ENCODE measurements at places on chromosomes 2 and 18. TPM values are rescaled to one million over a fixed set of nuclear protein-coding genes. Genes with fewer than 3 reads are reported as not detected.

GRCh38 chr2:176851200-176851888 is 361.2 kb upstream of the HNRNPA3 start:
- no peak overlapping the region for H3K4me3 ChIP-seq
- DNase-seq = no peak
- H3K36me3 ChIP-seq = peaks cover 3% of the 10 kb centered on the region
- peaks cover 73% of the 10 kb centered on the region for H3K4me1 ChIP-seq
- no peaks in the 10 kb centered on the region for H3K27me3 ChIP-seq

- H3K27ac ChIP-seq = no peak overlapping the region
- H3K4me3 ChIP-seq = no peak overlapping the region
- no peaks in the 10 kb centered on the region for H3K36me3 ChIP-seq
- H3K4me1 ChIP-seq = peaks cover 96% of the 10 kb centered on the region
These were observed 47.2 kb downstream of the USP34 start for GRCh38 chr2:61423714-61424113.

- no peak for DNase-seq
- H3K27me3 ChIP-seq = peaks cover 9% of the 10 kb centered on the region
- H3K36me3 ChIP-seq = no peaks in the 10 kb centered on the region
- no peak overlapping the region for H3K27ac ChIP-seq
- no peak overlapping the region for H3K4me3 ChIP-seq
- H3K4me1 ChIP-seq = no peaks in the 10 kb centered on the region
These were observed 29.1 kb downstream of the SLC4A3 start for GRCh38 chr2:219656526-219656925.

DNA sequence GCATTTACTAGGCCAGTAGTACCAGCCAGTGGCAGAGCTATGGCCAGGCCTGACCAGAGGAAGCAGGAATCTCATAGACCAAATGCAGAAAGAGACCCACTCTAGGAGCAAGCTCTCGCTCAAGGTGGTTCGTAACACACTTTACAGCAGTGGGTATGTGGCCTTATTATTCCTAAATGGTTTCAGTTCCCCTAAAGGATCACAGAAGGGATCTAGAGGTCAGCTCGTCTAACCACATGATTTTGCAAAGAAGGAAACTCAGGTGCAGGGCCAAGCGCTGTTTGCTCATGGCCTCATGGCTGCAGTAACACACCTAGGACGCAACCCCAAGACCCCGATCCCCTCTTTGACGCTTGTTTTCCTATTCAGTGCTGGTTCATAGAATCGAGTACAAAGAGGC is 65.5 kb upstream of the ATG16L1 start:
- DNase-seq = no peak
- no peak overlapping the region for H3K4me3 ChIP-seq
- H3K36me3 ChIP-seq = peaks cover 72% of the 10 kb centered on the region
- peaks cover 37% of the 10 kb centered on the region for H3K27me3 ChIP-seq

GRCh38 chr2:209690029-209690754 is 81.4 kb upstream of the UNC80 start:
- H3K4me1 ChIP-seq = no peaks in the 10 kb centered on the region
- no peaks in the 10 kb centered on the region for H3K36me3 ChIP-seq
- H3K27ac ChIP-seq = no peak overlapping the region
- peaks cover 2% of the 10 kb centered on the region for H3K27me3 ChIP-seq

The AGXT gene
- not detected for polyA plus RNA-seq

DNA sequence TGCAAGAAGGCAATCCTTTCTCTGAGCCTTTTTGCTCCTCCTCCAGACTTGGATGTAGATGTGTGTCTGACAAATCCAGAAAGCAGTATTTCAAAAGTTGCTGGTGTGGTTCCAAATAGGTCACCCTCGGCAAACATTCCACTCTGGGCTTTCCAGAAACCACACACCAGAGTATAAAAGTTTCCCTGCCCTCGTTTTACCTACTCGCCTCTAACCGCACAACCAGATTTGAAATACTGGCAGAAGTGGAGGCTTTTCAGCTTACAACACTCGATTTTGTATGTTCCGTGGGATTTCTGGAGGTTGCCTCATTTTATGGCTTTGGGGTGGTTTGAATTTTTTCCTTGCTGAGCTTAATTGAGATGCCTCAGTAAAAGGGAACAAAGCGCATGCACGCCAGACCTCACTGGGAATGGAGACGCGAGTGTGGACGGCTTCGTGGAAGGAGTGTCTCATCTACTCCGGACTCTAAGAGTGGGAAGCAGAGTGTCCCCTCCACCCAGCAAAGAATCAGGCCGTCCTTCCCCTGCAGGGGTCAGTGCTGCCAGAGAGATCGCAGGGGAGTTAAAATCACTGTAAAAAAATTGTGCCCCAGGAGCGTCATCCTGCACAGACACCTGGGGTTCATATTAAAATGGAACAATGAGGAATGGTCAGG is 44.0 kb upstream of the RPL31 start:
- H3K36me3 ChIP-seq = no peaks in the 10 kb centered on the region
- DNase-seq = no peak
- no peak overlapping the region for H3K4me3 ChIP-seq
- no peaks in the 10 kb centered on the region for H3K4me1 ChIP-seq
- H3K27ac ChIP-seq = no peak overlapping the region

- no peaks in the 10 kb centered on the region for H3K36me3 ChIP-seq
- H3K27ac ChIP-seq = no peak overlapping the region
- H3K27me3 ChIP-seq = no peaks in the 10 kb centered on the region
- DNase-seq = no peak
- H3K4me1 ChIP-seq = no peaks in the 10 kb centered on the region
These were observed 354.0 kb downstream of the CCDC85A start for GRCh38 chr2:56537756-56538155.

The FTCDNL1 gene
- polyA plus RNA-seq = 2.8 TPM

The TRABD2A gene
- 3.0 TPM for polyA plus RNA-seq

The WDR43 gene
- 14.2 TPM for polyA plus RNA-seq

- peaks cover 2% of the 10 kb centered on the region for H3K27me3 ChIP-seq
- no peaks in the 10 kb centered on the region for H3K4me1 ChIP-seq
- no peak for DNase-seq
- H3K36me3 ChIP-seq = no peaks in the 10 kb centered on the region
- no peak overlapping the region for H3K4me3 ChIP-seq
These were observed 63.8 kb downstream of the GREB1 start for GRCh38 chr2:11597538-11598225.

The GAREM1 gene
- not detected for polyA plus RNA-seq

DNA sequence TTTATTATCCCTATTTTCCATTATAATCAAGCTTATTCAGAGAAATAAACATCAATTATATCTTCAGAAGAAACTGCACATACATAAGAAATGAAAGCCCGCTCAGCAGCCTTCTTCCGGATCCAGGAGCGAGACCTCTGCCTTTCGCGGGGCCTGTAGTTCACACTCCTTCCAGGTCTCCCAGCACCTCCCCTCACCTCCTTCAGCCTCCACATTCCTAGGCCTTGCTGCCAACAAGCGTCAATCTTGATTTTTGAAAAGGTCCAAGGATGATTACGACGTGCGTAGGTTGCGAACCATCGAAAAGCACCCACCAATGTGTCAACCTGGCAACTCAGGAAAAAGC is 355 bp upstream of the KIDINS220 start:
- peaks cover 4% of the 10 kb centered on the region for H3K27me3 ChIP-seq
- H3K4me3 ChIP-seq = peak overlapping the region; percentile 100
- no peak overlapping the region for H3K27ac ChIP-seq

DNA sequence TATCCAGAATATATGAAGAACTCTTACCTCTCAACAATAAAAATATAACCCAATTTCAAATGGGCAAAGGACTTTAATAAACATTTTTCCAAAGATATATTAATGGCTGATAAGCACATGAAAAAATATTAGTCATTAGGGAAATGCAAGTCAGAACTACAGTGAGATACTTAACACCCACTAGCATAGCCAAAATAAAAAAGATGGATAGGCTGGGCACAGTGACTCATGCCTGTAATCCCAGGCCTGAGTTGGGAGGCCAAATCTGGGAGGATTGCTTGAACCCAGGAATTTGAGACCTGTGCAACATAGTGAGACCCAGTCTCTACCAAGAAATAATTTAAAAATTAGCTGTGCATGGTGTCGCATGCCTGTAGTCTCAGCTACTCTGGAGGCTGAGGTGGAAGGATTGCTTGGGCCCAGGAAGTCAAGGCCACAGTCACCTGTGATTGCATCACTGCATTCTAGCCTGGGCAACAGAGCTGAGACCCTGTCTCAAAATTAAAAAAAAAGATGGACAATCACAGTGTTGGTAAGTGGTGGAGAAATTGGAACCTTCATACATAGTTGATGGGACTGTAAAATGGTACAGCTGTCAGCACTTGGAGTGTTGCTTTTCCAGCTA is 25.1 kb downstream of the MARCHF7 start:
- H3K36me3 ChIP-seq = peaks cover 12% of the 10 kb centered on the region
- H3K27me3 ChIP-seq = peaks cover 2% of the 10 kb centered on the region
- H3K27ac ChIP-seq = no peak overlapping the region
- H3K4me1 ChIP-seq = peaks cover 76% of the 10 kb centered on the region
- H3K4me3 ChIP-seq = no peak overlapping the region

DNA sequence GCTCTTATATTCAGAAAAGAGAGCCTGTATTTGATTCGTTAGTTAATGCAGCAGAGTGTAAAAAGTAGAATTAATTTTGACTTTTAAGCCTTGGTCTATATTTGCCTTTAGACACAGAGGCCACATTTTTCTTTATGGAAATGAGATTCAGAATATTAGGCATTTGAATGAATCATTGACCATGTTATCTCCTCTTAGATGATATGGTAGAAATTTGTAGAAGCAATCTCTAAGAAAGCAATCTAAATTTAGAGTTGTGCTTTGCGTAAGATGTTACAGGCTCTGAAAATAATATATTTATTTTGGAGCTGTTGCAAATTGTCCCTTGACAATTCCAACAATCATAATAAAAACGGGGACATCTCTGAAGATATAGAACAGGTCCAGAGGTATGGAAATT is 68.3 kb upstream of the ST6GAL2 start:
- no peak for DNase-seq
- no peak overlapping the region for H3K4me3 ChIP-seq

DNA sequence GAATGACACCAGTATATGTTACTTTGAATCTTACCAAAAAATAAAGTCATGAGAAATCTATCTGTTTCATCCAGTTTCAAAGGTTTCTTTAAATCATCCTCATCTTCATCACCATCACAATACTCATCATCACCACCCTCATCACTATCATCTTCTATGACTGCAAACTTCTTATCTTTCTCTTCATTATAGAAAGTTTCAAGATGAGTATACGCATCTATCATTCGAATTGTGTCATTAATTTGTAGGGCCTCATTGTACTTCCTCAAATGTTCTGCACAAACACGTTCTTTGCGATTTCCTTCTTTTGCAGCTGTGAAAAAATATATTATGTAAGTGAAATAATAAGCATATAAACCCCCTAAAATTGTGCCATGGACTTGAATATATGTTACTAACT is 34.1 kb upstream of the FAP start:
- no peak for DNase-seq
- no peaks in the 10 kb centered on the region for H3K27me3 ChIP-seq
- peaks cover 74% of the 10 kb centered on the region for H3K36me3 ChIP-seq
- H3K4me1 ChIP-seq = no peaks in the 10 kb centered on the region
- no peak overlapping the region for H3K27ac ChIP-seq

The C2orf81 gene
- polyA plus RNA-seq = 1.6 TPM

GRCh38 chr18:35514283-35514682 is 16.5 kb upstream of the INO80C start:
- DNase-seq = no peak
- no peaks in the 10 kb centered on the region for H3K4me1 ChIP-seq
- H3K4me3 ChIP-seq = no peak overlapping the region
- H3K27me3 ChIP-seq = no peaks in the 10 kb centered on the region
- no peaks in the 10 kb centered on the region for H3K36me3 ChIP-seq

DNA sequence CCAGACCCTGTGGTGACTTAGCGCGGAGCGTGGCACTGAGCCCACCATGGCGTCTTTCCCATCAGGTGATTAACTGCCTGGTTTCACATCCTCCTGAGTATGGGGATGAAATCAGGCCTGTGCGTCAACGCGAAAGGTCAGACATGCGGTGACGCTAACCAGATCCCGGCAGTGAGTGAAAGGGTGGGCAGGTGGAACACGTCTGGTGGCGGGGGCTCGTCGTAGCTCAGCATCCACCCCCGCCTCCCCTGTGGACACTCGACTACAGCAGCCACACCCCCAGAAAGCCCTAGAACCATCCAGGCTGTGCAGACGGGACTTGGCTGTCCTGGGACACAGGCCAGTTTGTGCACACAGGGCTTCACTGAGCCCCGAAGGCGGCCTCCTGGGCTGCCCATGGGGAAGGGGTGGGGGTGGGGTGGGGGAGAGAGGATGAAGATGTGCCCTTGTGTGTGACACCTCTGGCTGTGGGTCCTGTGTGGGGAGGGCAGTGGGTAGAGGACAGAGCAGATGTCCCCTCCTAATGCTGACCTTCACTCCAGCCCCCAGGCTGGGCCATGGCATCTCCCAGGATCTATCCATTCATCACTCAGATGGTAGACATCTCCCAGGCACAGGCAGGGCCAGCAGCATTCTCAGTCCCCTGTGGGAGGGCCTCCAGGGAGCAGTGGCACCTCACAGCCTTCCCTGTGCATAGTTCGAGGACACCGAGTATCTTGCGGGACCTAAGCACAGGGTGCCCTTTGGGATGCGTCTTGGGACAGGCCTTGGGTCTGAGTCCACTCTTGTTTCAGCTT is 27.5 kb downstream of the RAMP1 start:
- no peak for DNase-seq
- no peaks in the 10 kb centered on the region for H3K36me3 ChIP-seq
- no peak overlapping the region for H3K27ac ChIP-seq
- peaks cover 17% of the 10 kb centered on the region for H3K4me1 ChIP-seq
- H3K4me3 ChIP-seq = no peak overlapping the region

- H3K36me3 ChIP-seq = no peaks in the 10 kb centered on the region
- H3K27me3 ChIP-seq = peaks cover 11% of the 10 kb centered on the region
- H3K27ac ChIP-seq = no peak overlapping the region
- no peaks in the 10 kb centered on the region for H3K4me1 ChIP-seq
These were observed 80.0 kb downstream of the TWIST2 start for GRCh38 chr2:238927746-238928519.

- H3K4me1 ChIP-seq = peaks cover 32% of the 10 kb centered on the region
- no peak overlapping the region for H3K4me3 ChIP-seq
- no peak overlapping the region for H3K27ac ChIP-seq
- H3K27me3 ChIP-seq = peaks cover 2% of the 10 kb centered on the region
- no peak for DNase-seq
- H3K36me3 ChIP-seq = peaks cover 7% of the 10 kb centered on the region
These were observed 153.0 kb downstream of the GBX2 start for GRCh38 chr2:236015171-236015570.

The STAT4 gene
- polyA plus RNA-seq = 80.6 TPM

- no peaks in the 10 kb centered on the region for H3K27me3 ChIP-seq
- H3K36me3 ChIP-seq = peaks cover 30% of the 10 kb centered on the region
- DNase-seq = no peak
- no peaks in the 10 kb centered on the region for H3K4me1 ChIP-seq
- H3K27ac ChIP-seq = no peak overlapping the region
These were observed 40.2 kb upstream of the WDSUB1 start for GRCh38 chr2:159326569-159327255.

DNA sequence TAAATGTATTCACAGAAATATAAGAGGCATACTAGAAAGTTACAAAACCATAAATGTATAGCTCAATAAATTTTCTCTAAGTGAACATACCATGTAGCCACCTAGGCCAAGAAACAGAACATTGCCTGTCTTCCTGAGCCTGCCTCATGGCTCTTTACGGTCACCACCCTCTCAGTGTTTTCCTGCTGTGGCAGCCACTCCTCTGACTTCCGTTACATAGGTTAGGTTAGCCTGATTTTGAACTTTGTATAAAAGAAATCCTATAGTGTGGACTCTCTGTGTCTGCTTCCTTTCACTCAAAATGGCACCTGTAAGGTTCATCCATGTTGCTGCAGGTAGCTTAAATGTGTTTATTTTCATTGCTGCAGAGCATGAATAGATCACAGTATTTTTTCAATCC is 11.6 kb upstream of the ST3GAL5 start:
- H3K4me3 ChIP-seq = peak overlapping the region; percentile 13
- H3K4me1 ChIP-seq = peaks cover 34% of the 10 kb centered on the region
- H3K27ac ChIP-seq = peak overlapping the region; percentile 71
- peaks cover 8% of the 10 kb centered on the region for H3K36me3 ChIP-seq

The ZC3H8 gene
- polyA plus RNA-seq = 14.8 TPM

The PFN4 gene
- polyA plus RNA-seq = not detected
